ENCODE measurements at places on chromosomes 13 and 19.
A peak's percentile ranks its signal among the peaks of the same experiment; 100 is the strongest.

GRCh38 chr13:94666065-94666464 is 46.3 kb downstream of the SOX21 start:
- DNase-seq = no peak

DNA sequence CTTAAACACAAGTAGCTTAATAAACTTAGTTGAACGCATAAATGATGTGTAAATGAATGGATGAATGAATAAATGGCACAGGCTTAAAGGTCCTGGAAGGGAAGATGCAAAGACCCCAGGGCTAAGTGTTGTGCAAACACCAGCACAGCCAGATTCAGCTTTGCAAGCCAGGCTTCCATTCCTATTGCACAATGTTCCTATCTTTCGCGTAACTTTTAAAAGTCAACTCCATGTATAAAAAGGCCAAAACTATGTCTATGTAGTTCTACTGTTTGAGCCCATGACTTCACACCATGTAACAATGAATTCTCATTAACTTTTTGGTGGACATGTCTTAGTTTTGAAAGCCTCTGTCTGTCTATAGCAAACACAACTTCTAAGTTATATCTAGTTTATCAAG is 226.0 kb downstream of the NALCN start:
- DNase-seq = no peak

GRCh38 chr13:37657134-37657533 is 58.6 kb upstream of the POSTN start:
- DNase-seq = peak; percentile 10

DNA sequence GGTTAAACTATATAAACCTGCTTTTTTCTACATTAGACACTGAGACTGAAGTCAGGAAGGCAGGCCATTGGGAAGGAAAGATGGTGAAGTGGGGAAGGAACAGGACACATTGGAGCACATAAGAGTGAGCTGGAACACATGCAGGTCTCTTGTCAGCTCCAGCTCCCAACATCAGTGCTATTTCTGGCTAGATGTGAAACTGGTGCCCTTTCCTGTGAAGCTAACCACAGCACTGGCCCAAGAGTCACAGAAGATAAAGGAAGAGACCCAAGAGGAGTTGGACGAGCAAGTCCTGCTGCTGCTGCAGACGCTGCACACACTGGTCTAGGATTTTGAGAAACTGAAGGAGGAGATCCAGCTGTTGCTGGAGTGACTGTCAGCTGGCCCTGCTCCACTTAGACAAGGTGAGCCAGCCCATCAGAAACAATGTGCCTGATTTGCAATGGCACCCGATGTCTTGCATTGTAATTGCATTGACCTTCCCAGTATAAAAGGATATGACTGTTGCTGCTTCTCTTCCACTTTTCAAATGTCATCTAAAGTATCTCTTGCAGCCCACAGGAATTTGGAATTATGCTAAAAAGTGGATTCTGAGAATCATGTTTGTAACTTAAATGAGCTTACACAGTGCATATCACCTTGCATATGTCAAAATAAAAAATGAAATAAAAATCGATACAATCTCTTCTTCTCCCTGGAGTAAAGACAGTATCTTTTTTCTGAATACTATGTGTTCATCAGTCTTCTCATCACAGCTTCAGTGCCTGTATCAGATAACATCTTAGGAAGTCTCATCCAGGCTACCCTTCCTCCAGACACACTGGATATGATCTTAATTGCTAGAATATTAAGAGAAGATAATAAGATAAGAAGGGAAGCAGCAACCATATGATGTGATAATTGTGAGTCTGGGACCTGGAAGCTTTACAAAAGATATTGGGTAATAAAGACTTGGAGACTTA is 230.7 kb upstream of the SPRY2 start:
- no peak for DNase-seq

DNA sequence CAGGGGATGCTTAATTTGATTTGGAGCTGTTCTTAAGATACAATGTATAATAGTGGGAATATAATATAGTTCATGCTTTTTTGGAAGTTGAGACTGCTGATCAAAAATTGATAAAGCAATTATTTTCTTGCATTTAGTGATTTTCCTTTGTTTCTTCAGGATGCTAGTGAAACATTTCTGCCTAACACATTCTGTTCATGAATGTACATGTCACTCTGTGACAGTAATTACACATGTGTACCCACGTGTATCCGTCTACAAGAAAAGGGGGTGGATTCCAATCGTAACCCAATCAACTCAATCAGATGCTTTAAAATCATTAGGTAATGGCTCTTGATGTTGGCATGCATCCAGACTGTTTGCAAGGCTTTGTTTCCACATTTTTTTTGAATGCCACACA is 5.0 kb upstream of the FRY start:
- DNase-seq = no peak

DNA sequence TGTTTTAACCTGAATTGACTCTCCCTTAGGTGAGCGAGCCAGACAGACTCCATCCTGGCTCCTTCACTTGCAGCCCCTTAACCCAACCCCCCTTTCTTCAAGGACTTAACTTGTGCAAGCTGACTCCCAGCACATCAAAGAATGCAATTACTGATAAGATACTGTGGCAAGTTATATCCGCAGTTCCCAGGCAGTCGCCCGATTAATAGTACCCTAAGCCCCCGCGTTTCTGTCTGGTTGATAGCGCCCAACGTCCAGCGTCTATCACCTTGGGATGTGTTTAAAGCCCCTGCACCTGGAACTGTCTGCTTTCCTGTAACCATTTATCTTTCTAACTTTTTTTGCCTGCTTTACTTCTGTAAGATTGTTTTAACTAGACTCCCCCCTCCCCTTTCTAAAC is 6.2 kb downstream of the HSD17B14 start:
- DNase-seq = no peak

DNA sequence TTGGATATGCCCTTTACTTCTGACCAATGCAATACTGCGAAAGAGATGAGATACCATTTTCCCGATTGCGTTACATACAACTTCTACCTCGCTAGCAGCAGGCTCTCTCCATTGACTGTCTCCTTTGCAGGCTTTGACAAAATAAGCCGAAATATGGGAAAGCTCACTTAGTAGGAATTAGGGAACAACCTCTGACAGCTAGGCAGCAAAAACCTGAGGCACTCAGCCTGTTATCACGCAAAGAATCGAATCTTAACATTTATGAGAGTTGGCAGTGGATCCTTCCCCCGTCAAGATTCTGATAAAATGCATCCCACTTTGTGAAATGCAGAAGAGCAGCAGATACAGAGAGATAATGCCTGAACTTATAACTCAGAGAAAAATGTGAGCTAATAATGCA is 1379.5 kb upstream of the PCDH9 start:
- no peak for DNase-seq

- DNase-seq = no peak
Measured at GRCh38 chr13:102651892-102652291, 43.0 kb downstream of the METTL21C start.

- no peak for DNase-seq
Measured at GRCh38 chr13:113526466-113527220, 36.1 kb upstream of the DCUN1D2 start.

- no peak for DNase-seq
Measured at GRCh38 chr19:892243-892893, 619 bp downstream of the MED16 start.

DNA sequence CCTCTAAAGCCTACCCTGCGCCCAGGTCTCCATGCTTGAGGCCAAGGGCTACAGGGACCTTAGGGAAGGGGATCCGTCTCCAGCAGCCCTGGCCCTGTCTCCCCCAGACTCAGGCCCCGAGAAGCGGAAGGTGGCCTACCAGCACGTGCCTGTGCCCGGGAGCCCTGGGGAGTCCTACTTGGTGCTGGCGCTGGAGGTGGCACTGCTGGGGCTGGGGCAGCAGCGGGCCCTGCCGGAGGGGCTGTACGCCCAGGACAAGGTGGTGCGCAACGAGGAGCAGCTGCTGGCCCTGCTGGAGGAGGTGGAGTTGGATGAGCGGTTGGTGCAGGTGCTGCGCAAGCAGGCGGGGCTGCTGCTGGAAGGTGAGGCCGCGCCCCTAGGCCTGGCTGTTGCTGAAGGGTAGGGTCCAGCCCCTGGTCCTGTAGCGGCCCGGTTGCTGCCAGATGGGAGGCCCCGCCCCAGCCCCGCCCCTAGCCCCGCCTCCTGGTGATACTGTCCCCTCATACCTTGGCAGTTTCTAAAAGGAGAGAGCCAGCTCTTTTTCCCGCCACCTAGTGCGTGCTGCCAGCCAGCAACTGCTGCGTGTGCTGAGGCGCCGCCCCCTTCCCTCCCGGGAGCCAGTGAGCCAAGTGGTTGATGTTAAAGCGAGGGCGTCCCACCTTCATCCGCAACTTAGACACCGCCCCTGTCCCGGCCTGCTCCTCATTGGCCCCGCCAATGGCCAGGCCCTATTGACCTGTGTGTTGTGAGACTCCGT is 22.6 kb downstream of the ZSWIM4 start:
- no peak for DNase-seq

DNA sequence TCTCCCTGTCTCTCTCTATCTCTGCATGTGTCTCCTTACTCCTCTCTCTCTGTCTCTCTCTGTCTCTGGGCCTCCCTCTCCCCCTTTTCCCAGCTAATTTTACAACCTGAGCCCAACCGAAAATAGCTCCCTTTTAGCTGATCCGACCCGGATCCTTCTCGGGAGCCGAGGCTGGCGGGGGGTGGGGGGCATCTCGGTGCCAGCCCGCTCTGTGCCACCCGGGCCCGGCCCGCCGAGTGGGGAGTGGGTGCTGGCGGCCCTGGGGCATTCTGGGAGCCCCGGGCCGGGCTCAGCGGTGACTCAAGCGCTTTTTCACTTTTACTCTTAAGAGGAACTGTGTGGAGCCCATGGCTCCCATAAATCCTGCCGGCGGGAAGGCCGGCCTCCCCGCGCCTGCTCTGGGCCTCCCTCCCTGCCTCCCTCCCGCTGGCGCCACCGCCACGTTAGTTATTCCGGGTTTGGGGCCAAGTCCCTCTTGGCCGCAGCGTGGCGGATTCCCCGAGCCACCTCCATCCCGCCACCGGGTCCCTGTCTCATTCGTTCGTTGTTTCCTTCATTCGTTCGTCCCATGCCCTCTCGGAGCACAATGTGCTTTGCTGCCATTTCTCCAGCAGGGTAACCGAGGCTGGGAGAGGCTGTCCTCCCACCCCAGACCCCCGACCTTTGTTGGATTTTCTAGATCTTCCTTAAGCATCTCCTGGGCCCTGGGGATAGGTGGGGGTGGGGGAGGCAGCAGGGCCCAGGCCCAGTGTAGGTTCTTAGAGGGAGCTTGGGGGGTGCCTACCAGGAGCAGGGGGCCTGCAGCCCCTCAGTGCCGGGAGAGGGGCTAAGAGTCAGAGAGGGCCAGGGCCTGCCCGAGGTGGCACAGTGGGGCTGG is 3.2 kb downstream of the NFIC start:
- DNase-seq = no peak

DNA sequence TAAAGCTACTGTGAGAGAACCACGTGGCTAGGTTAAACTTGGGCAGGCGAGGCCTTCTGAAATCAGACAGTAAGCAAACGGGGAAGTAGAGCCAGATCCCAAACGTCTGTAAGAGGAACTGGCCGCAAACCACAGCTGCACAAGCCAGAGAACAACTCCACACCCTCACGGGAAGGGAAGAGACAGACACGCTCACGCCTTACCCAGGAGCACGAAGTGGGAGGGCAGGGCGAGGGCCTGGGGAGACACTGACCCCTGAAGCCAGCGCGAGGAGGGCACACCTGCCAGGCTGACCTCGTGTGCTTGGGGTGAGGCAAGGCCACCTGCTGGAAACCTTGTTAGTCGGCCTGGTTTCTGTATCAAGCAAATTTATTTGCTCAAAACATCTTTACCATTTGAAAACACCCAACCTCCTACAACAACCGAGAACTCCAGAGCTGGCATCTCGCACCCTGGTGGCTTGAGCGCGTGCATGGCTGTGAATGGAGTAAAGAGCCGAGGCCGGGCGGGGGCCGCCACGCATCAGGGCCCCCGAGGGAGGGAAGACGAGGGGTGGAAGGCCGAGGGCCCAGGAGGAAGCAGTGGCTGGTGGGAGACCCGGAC is 7.3 kb downstream of the POLR2E start:
- DNase-seq = no peak

DNA sequence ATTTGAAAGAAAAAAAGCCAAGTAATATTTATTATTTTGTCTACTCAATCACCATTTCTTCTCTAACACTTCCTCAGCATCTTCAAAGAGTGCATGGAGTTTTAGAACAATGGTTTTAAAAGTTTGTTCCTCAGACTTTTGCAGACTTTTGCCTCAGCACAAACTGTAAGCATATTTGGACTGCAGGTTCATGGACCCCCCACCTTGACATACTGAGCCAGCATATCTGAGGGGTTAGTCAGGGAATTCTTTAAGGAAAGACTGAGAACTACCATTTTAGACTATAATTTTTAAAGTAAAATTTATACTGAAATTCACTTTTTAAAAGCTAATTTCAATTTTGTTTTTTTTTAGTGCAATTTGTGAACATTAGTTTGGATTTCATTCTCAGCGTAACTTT is 1676.8 kb upstream of the PCDH20 start:
- DNase-seq = no peak

DNA sequence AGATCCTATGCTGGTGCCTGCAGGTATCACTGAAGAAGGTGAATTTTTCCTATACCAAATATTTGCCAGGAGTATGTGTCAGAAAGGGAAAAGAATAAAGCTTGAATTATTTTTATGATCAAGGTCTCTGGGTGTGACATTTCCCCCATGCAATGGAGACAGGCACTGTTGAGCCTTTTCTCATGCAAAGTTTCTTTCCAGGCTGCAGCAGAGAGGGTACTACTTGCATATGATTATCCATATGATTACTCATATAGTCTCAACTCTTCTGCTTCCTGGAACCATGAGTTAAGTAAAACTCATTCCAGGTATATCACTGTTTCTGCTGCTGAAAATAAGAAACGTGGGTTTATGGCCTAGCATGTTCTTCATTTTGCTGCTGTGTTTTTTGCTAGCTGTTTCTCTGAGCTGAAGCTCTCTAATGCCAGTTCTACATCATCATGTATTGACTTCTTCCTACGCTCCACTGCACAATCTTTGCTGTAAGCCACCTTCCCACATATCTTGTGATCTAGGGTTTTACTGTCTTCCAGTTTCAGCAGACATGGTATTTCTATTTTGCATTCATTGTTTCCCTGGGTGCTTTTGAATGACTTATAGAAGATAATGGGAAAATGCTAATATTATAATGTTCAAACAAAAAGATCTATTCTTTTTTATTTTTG is 278.7 kb upstream of the GPC6 start:
- no peak for DNase-seq

GRCh38 chr13:39414339-39414738 is 188.7 kb downstream of the LHFPL6 start:
- DNase-seq = no peak

- DNase-seq = no peak
Measured at GRCh38 chr13:19993024-19993423, 34.5 kb downstream of the ZMYM2 start.

GRCh38 chr19:6528544-6529121 is 2.2 kb upstream of the TNFSF9 start:
- no peak for DNase-seq

All from A549 (cell line).